ENCODE measurements at places on chromosomes 2 and 18. TPM values are rescaled to one million over a fixed set of nuclear protein-coding genes. Genes with fewer than 3 reads are reported as not detected.

REG3G gene
- not detected for total RNA-seq

ARHGEF4 gene
- total RNA-seq = 5.2 TPM

DNA sequence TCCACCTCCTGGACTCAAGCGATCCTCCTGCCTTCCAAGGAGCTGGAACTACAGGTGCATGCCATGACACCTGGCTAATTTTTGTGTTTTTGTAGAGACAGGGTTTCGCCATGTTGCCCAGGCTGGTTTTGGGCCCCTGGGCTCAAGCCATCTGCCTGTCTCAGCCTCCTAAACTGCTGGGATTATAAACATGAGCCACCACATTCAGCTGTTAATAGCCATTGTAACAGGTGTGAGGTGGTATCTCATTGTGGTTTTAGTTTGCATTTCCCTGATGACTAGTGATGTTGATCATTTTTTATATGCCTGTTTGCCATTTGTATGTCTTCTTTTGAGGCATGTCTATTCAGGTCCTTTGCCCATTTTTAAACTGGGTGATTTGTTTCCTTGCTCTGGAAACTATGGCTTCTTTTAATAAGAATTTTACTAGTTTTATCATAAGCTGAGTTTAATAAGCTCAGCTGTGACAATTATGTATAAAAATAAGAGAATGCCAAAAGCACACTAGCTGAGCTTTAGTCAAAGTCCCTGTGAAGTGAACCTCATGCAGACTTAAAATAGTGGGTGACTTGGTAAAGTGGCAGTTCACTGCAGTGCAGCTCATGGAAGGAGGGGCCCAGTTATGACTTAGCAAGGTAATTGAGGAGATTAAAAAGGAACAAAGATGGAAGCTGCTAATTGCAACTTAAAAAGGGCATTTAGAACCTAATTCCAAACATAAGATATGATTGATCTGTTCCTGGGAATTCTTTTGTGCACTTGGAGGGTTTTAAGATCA lies 465.1 kb downstream of the TGIF1 start:
- no peak for DNase-seq
- no peaks in the 10 kb centered on the region for H3K36me3 ChIP-seq

- DNase-seq = no peak
- H3K4me1 ChIP-seq = no peaks in the 10 kb centered on the region
- no peaks in the 10 kb centered on the region for H3K36me3 ChIP-seq
- H3K4me3 ChIP-seq = no peak overlapping the region
- no peak overlapping the region for H3K27ac ChIP-seq
- no peaks in the 10 kb centered on the region for H3K27me3 ChIP-seq
Measured at GRCh38 chr2:11891671-11892440, 145.4 kb downstream of the LPIN1 start.

- H3K27ac ChIP-seq = no peak overlapping the region
- H3K4me1 ChIP-seq = no peaks in the 10 kb centered on the region
- no peak overlapping the region for H3K4me3 ChIP-seq
- no peaks in the 10 kb centered on the region for H3K27me3 ChIP-seq
Measured at GRCh38 chr2:188425266-188425665, 133.6 kb downstream of the GULP1 start.

DNA sequence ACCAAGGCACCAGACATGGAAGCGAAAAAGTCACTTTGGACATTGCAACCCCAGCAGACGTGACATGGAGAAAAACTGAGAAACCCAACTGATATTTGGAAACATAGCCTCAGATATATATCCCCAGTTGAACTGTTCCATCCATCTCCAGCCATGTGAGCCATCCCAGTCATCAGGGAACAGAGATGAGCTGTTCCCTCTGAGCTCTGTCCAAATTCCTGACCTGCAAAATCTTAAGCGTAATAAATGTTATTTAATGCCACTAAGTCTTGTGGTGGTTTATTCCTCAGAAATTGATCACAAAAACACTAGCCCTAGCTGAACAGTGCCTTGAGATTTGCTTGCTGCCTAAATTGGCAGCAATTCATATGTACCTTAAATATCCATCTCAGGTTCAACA lies 182.8 kb downstream of the NRP2 start:
- H3K4me1 ChIP-seq = no peaks in the 10 kb centered on the region
- H3K27ac ChIP-seq = no peak overlapping the region
- no peak overlapping the region for H3K4me3 ChIP-seq
- no peaks in the 10 kb centered on the region for H3K36me3 ChIP-seq
- H3K27me3 ChIP-seq = no peaks in the 10 kb centered on the region
- no peak for DNase-seq

DNA sequence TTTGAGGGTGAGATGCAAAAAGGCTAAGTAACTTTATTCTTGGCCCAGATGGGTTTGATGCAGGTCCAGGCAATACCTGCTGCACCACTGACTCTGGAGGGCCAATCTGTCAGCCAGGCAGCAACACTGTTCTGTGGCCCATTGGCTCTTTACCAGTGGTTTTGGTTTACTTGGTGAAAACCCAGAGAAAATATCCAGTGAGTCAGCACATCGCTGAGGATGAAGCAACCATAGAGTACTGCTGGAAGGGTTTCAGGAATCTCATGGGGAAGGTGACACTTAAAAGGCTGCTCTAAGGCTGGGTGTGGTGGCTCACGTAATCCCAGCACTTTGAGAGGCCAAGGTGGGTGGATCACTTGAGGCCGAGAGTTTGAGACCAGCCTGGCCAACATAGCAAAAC lies 192.5 kb upstream of the FAM98A start:
- H3K27ac ChIP-seq = no peak overlapping the region
- H3K36me3 ChIP-seq = no peaks in the 10 kb centered on the region
- H3K4me3 ChIP-seq = no peak overlapping the region
- DNase-seq = no peak

DNA sequence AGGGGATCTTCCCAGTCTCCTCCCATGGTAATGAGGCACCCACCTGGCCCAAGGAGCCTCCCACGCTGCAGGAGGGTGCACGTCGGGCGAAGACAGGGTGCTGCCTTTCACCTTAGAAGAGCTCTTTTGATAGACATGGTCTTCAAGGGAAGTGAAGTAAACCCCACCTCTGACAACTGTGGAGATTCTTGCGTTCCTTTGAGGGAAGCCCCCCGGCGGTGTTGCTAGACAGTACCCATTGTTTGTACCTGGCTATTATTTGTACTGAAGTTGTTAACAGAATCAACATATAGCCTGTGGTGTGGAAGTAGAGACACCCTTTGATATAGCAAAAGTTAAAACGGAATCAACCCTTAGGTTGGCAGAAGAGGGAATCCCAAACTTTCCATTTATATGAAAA lies 648.0 kb downstream of the GALR1 start:
- no peak overlapping the region for H3K27ac ChIP-seq
- no peaks in the 10 kb centered on the region for H3K36me3 ChIP-seq
- H3K4me1 ChIP-seq = peaks cover 6% of the 10 kb centered on the region
- H3K4me3 ChIP-seq = no peak overlapping the region
- no peak for DNase-seq
